ENCODE measurements at places on chromosomes 16 and 17.
A peak's percentile ranks its signal among the peaks of the same experiment; 100 is the strongest.

DNA sequence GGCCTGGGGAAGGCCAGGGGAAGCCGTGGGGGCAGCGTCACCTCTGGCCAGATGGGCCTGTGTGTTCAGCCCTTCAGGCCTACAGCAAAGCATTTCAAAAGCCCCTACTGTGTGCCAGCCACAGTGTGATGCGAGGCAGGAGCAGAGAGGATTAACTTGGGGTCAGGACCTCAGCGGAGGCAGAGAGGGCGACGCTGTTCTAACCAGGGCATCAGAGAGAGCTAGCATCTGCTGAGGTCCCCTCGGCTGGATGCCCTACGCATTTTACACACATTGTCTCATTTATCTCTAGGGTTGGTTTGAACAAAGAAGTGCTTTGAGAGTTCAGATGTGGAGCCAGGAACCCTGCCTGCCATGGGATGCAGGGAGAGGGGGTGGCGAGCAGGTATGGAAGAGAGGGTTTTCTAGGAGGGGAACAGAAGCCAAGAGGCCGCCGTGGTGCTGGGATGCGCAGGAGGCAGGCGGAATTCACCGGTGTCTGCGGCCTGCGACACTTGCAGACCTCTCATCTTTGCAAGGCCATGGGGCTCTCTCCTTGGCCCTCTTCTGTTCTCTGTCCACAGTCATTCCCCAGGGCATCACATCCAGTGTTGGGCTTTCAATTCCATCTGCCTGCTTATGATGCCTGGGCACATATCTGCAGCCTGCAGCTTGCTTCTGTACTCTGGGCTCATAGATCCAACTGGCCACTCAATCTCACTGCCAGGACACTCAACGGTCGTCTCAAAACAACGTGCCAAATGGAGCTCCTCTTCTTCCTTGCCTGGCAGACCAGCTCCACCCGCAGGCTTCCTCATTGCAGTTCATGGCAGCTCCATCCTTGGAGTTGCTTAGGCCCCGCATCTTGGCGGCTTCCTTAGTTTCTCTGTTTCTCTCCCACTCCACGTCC lies 8.1 kb upstream of the NKD1 start:
- no peak for DNase-seq

GRCh38 chr16:68790944-68791343 lies 52.4 kb upstream of the TANGO6 start:
- no peak for DNase-seq

DNA sequence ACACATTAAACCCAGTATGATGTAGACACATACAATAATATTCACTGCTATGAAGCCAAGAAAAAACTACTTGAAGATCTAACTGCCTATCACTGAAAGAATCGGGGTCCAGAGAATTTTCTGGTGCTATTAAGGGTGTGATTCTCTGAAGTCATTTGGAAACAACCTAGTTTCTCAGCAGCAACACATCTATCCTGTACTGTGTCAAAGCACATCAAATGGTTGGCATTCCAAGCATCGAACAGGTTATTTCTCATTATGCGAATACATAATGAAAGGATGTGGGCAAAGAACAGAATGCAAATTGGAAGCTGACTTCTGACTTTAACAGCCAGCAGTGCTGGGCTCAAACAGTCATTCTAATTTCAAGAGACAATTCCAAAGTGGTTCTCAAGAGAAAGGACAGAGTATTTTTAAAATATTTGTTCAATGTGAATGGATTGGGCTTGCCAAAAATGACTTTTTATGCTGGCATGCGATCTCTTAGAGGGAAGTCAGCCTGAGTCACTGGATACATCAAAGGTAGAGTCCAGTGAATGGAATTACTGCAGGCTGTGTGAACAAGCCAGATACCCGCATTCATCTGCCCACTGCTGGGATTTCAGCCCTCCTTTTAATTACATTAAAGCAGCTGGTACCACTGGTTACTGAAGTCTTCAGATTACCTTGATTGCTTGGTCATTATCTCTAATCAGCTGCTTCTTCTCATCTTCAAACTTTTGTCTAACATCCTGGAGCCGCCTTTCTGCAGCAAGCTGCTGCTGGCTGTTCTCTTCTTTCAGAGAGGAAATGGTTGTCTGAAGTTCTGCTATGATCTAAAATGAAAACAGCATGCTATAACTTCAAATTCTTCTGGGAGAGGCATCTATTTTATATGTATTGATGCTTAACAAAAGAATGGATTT lies 181.2 kb upstream of the AXIN2 start:
- peak; percentile 88 for DNase-seq

DNA sequence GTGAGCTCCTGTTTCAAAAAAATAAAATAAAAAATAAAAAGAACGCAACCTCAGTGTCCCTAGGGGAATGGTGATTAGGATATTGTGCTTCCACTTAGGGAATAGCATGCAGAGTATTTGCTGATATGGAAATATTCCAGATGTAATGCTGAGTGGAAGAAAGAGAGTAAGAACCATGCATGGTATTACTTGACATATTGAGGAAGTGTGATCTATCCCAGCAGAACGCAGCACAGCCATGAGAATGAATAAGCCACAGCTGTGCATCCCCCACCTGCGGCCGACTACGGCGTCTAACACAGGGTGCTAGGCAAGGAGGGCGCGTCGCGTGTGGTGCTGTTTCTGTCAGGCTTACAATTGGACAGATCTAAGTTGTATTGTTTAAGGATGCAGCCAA lies 49.5 kb downstream of the FOXK2 start:
- DNase-seq = peak; percentile 53

GRCh38 chr17:19482576-19482975 lies 51.1 kb upstream of the SLC47A1 start:
- DNase-seq = peak; percentile 34

All from fibroblast of mammary gland (primary cell).